ENCODE measurements at places on chromosomes 5 and 9.

DNA sequence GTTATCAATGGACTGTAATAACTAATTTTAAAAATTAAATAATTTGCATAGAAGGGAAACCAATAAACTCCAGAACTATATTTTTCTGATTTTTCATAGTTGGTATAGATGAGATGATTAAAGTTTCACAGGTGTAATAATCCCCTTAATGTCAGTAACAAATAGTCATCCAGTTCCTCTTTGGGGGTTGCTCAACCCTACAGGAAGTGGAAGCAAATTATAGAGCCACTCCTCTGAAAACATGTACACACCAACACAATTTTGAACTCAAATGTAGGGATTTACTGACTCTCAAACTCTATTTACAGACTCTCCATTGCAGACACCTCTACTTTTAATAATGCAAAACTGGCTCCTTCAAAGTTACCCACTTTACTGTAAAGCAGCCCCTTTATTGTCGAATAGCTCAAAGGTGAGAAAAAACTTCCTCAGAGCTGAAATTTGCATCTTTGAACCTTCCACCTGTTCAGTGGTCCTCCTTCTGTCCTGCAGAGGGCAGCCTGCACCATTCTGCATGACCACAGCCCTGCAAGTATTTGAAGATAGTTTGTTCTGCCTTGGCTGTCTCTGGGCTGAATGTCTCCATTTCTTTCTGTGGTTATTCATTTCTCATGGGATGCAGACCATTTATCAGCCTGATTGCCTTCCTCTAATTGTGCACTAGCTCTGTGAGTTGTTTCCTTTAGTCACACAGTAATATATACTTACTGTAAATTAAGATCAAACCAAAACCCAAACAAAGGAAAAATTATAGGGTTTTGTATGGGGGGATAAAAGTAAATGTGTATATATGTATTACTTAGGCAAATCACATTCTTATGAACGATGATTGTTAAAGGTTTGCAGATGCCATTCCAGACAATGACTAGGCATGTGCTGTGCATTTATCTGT lies 383.2 kb upstream of the SGCD start:
- no peak overlapping the region for H3K27ac ChIP-seq
- peaks cover 7% of the 10 kb centered on the region for H3K4me1 ChIP-seq
- peak; percentile 19 for DNase-seq

- H3K27me3 ChIP-seq = no peaks in the 10 kb centered on the region
- DNase-seq = no peak
- H3K36me3 ChIP-seq = no peaks in the 10 kb centered on the region
- no peak overlapping the region for H3K4me3 ChIP-seq
Measured at GRCh38 chr9:922171-922570, 54.3 kb upstream of the DMRT3 start.

DNA sequence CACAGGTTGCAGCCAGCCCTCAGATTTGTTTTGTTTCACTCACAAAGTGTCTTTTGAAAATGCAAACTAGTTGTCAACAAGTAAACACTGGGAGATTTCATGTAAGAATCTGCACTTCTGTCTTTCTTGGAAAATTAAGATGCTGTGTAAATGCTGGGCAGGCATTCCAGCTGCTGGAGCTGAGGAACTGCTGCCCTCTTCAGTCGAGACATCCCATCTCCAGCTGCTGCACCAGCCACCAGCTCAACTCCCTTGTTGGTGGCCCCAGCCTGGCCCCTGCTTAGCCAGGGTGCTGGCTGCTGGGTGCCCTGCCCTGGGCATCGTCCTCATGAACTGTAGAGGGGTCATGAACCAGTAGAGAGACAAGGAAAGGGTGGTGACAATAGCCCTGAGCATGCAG lies 33.1 kb upstream of the AFAP1L1 start:
- no peak for DNase-seq
- no peak overlapping the region for H3K4me3 ChIP-seq
- H3K27ac ChIP-seq = no peak overlapping the region
- no peaks in the 10 kb centered on the region for H3K36me3 ChIP-seq
- peaks cover 16% of the 10 kb centered on the region for H3K4me1 ChIP-seq

DNA sequence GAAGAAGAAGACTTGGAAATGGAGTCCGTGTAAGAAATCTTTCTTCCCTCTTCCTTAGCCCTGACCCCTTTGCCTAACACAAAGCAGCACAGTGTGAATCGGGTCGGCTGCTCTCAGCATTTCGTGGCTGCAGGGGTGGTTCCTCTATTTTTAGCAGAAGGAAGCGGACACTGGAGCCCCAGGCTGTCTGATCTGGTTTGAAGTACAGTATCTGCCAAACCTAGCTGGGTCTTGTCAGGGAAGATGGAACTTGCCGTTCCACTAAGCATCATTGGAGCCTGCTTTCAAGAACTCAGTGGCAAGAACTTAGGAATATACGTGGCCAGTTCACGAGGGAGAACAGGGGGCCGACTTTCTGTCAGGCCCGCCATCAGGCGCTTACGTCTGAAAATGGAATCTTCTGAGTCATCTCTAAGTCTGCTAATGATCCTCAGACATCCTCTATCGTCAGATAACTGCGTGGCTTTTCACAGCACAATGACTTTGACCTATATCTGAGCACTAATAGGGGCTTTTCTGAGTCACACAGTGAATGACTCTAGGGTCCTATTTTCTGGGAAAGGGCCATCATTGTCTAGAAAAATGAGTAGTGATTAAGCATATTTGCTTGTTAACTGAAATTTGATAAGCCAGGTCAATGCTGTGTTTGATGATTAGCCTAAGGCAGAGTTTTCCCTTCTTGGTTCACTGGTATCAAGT lies 43.3 kb upstream of the NCS1 start:
- no peaks in the 10 kb centered on the region for H3K27me3 ChIP-seq
- DNase-seq = peak; percentile 29
- peak overlapping the region; percentile 80 for H3K4me3 ChIP-seq
- H3K36me3 ChIP-seq = peaks cover 40% of the 10 kb centered on the region
- peak overlapping the region; percentile 95 for H3K27ac ChIP-seq
- H3K4me1 ChIP-seq = peaks cover 46% of the 10 kb centered on the region

DNA sequence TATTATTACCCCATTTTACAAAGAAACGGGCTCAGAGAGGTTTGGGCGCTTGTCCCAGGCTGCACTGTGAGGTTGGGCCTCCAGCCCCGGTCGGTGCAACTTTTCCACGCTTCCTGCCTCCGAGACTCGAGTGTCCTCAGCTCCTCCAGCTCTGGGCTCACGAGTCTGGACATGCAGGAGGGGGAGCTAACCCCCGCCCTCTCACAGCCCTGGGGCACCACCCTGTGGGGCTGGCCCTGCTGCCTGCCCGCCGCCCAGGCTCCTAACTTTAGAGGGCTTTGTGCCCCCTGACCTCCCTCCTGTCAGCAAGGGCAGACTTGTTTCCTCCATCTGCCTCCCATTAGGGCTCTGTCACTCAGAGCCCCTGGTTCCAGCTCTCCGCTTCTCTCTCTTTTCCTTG lies 4.3 kb upstream of the ASB6 start:
- H3K27me3 ChIP-seq = peaks cover 2% of the 10 kb centered on the region
- H3K36me3 ChIP-seq = no peaks in the 10 kb centered on the region
- H3K27ac ChIP-seq = no peak overlapping the region
- peaks cover 2% of the 10 kb centered on the region for H3K4me1 ChIP-seq

DNA sequence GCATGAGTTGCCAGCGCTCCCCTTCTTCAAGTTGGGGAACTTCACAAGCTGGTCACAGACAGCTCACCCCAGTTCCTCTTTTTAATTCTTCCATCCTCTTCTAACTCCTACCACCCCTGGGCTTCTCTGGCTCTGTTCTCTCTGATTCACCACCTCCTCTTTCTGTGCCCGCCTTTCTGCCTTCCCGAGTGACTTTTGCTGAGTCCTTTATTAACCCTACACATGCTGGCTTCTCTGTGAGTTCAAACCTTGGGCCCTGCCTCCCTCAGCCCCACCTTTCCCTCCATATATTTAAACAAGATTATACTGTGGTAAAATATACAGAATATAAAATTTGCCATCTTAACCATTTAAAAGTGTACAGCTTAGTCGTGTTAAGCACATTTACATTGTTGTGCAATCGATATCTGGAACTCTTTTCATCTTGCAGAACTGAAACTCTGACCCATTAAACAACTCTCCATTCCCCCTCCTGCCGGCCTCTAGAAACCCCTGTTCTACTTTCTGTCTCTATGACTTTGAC lies 32.0 kb downstream of the SLC46A2 start:
- H3K27ac ChIP-seq = no peak overlapping the region
- no peaks in the 10 kb centered on the region for H3K36me3 ChIP-seq
- peaks cover 7% of the 10 kb centered on the region for H3K27me3 ChIP-seq

- peak overlapping the region; percentile 53 for H3K27ac ChIP-seq
- H3K36me3 ChIP-seq = no peaks in the 10 kb centered on the region
- no peak overlapping the region for H3K4me3 ChIP-seq
- H3K4me1 ChIP-seq = peaks cover 6% of the 10 kb centered on the region
- H3K27me3 ChIP-seq = peaks cover 7% of the 10 kb centered on the region
Measured at GRCh38 chr5:1140171-1140817, 28.4 kb upstream of the SLC12A7 start.

DNA sequence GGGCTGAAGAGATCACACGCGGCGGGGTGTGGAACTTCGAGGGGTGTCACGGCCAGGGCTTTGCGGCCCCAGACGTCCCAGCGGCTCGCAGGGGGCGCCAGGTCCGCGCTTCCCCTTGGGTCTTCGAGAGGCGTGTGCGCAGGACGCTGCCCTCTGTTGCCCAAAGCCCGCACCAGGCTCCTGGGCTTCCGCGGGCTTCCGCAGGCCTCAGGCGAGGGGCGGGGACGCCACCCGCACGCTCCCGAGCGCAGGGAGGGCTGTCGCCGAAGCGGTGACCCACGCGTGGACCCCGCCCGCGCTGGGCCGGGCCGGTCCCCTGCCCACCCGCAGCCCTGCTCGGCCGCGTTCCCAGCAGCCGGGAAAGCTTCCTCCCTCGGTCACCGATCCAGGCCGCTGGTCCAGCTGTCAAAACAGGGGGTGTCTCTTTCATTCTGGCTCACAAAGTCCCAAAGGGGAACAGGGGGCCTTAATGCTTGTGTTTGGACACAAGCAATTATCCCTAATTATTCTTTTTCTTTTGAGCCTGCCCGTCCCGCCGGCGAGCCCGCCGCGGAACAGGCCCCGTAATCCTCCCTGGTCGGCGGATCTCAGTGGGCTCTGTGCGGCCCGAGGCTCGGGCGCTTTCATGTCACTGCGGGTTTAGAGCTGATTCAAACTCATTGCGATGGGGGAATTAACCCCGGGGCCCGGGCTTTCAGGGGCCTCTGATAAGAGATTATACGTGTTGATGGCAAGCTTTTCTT lies 60.6 kb downstream of the TMEM174 start:
- H3K27ac ChIP-seq = no peak overlapping the region
- H3K4me1 ChIP-seq = peaks cover 11% of the 10 kb centered on the region
- H3K36me3 ChIP-seq = no peaks in the 10 kb centered on the region
- H3K4me3 ChIP-seq = no peak overlapping the region
- peaks cover 74% of the 10 kb centered on the region for H3K27me3 ChIP-seq

GRCh38 chr5:115414406-115415142 lies 118.1 kb upstream of the CCDC112 start:
- no peak overlapping the region for H3K4me3 ChIP-seq
- peaks cover 10% of the 10 kb centered on the region for H3K27me3 ChIP-seq
- H3K27ac ChIP-seq = peak overlapping the region; percentile 45
- no peak for DNase-seq
- no peaks in the 10 kb centered on the region for H3K36me3 ChIP-seq
- H3K4me1 ChIP-seq = no peaks in the 10 kb centered on the region

DNA sequence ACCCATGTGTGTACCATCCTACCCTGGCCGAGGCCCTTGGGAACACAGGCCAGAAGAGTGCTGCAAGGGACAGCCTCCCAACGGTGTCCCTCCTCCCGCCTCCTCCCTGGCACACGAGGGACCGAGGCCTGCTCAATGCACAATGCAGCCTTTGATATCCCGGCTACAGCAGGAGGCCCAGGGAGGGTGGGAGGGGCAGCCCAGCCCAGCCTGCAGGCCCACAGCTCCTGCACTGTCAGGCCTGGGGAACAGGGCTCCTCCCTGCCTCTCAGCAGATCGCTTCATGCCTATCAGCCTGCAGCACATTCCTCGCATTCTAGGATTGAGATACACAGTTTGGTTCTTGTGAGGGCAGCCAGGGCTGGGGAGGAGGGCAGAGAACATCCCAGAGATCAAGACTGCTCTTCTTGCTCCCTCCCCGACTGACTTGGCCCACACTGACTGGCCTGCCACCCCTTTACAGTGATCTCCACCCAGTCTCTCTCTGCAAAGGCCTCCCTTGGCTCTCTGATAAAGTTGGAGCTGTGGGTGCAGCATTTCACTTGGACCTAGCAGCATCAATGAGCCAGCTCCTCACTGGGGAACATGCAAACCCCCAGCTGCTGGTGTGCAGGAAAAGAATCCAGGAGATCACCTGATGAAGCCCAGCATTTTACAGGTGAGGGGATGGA lies at the start of gene SH3TC2:
TSS of gene SH3TC2 (minus strand) at position 46 of the 671 bp plus-strand sequence. CDS start at position 6, 40 bp downstream.
- H3K4me1 ChIP-seq = no peaks in the 10 kb centered on the region
- H3K27ac ChIP-seq = no peak within 1 kb of the TSS
- H3K27me3 ChIP-seq = peaks cover 7% of the 10 kb centered on the region
- no peak within 1 kb of the TSS for H3K4me3 ChIP-seq

DNA sequence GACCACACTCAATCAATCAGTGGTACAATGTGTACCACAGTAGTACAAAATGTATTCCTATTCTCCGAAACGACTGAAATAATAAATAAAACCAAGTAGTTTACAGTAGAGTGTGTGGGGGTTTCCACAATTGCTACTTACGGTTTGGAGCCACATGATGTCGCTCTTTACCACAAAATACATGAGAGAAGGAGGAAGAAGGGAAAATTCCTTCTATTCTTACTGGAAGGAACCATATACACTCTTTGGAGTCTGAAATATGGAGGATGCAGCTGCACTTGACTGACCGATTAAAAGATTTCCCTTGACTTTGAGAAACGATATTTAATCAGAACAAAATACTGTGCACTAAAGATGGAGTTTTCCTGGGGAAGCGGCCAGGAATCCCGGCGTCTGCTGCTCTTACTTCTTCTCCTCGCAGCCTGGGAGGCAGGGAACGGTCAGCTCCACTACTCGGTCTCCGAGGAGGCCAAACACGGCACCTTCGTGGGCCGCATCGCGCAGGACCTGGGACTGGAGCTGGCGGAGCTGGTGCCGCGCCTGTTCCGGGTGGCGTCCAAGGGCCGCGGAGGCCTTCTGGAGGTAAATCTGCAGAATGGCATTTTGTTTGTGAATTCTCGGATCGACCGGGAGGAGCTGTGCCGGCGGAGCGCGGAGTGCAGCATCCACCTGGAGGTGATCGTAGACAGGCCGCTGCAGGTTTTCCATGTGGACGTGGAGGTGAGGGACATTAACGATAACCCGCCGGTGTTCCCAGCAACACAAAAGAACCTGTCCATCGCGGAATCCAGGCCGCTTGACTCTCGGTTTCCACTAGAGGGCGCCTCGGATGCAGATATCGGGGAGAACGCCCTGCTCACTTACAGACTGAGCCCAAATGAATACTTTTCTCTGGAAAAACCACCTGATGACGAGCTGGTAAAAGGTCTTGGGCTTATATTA lies at the start of gene PCDHA4:
TSS of gene PCDHA4 (plus strand) at position 235 of the 942 bp plus-strand sequence.
- no peaks in the 10 kb centered on the region for H3K36me3 ChIP-seq
- no peak for DNase-seq
- H3K27ac ChIP-seq = no peak within 1 kb of the TSS

GRCh38 chr5:139147483-139148087 lies 50.6 kb downstream of the SIL1 start:
- no peaks in the 10 kb centered on the region for H3K36me3 ChIP-seq
- DNase-seq = no peak
- no peaks in the 10 kb centered on the region for H3K27me3 ChIP-seq
- H3K4me3 ChIP-seq = no peak overlapping the region
- H3K27ac ChIP-seq = no peak overlapping the region

- H3K27ac ChIP-seq = no peak overlapping the region
- no peak for DNase-seq
- H3K27me3 ChIP-seq = peaks cover 12% of the 10 kb centered on the region
- no peaks in the 10 kb centered on the region for H3K36me3 ChIP-seq
- no peak overlapping the region for H3K4me3 ChIP-seq
- H3K4me1 ChIP-seq = no peaks in the 10 kb centered on the region
Measured at GRCh38 chr9:136694163-136694871, 7.1 kb upstream of the AGPAT2 start.

- H3K4me3 ChIP-seq = no peak overlapping the region
- H3K36me3 ChIP-seq = no peaks in the 10 kb centered on the region
- H3K4me1 ChIP-seq = no peaks in the 10 kb centered on the region
- no peaks in the 10 kb centered on the region for H3K27me3 ChIP-seq
Measured at GRCh38 chr5:2588850-2589501, 162.5 kb downstream of the IRX2 start.

Measured in activated T-helper 1 cell treated with anti-CD3 and anti-CD28 coated beads, Interleukin-12 subunit alpha, Interleukin-12 subunit beta, Interleukin-2, Interleukin-4 antibody, amounts not matched to agents 30 ng/mL and 10 ng/mL and 1 ng/mL, durations not matched to agents 14 hours and 24 hours and 36 hours (primary cell).